ENCODE measurements at places on chromosomes 1 and 21. TPM values are rescaled to one million over a fixed set of nuclear protein-coding genes. Genes with fewer than 3 reads are reported as not detected.

LRRC71 gene
- total RNA-seq: 0.19 TPM

SYT14 gene
- total RNA-seq: 0.32 TPM

DIO1 gene
- total RNA-seq: not detected

AKT3 gene
- 42.6 TPM for total RNA-seq

TEX38 gene
- not detected for total RNA-seq

TRIM46 gene
- total RNA-seq: 4.5 TPM

HLX gene
- total RNA-seq: 21.0 TPM
